ENCODE measurements at places on chromosomes 5 and 9. TPM values are rescaled to one million over a fixed set of nuclear protein-coding genes. Genes with fewer than 3 reads are reported as not detected.

GRCh38 chr5:107268241-107268640, 402.5 kb downstream of the EFNA5 start:
- DNase-seq: no peak
- no peaks in the 10 kb centered on the region for H3K27me3 ChIP-seq
- H3K4me1 ChIP-seq: peaks cover 3% of the 10 kb centered on the region
- no peaks in the 10 kb centered on the region for H3K36me3 ChIP-seq
- no peak overlapping the region for H3K4me3 ChIP-seq

DNA sequence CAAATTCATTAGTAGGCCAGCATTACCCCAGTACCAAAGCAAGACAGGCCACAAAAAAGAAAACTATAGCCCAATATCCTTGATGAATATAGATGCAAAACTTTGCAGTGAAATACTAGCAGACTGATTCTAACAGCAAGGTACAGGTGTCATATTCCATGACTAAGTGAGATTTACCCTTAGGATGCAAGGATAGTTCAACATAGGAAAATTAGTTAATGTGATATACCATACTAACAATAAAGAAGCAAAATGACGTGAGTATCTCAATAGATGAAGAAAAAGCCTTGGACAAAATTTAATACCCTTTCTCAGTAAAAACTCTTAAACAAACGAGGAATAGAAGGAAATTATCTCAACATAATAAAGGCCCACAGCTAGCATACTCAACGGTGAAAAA, 13.3 kb downstream of the ZNF131 start:
- no peak for DNase-seq
- H3K27ac ChIP-seq: no peak overlapping the region
- H3K4me3 ChIP-seq: no peak overlapping the region
- H3K36me3 ChIP-seq: peaks cover 83% of the 10 kb centered on the region

- no peaks in the 10 kb centered on the region for H3K36me3 ChIP-seq
- H3K27me3 ChIP-seq: no peaks in the 10 kb centered on the region
- H3K27ac ChIP-seq: no peak overlapping the region
- DNase-seq: no peak
Measured at GRCh38 chr5:178430186-178431062, 159.8 kb downstream of the COL23A1 start.

DNA sequence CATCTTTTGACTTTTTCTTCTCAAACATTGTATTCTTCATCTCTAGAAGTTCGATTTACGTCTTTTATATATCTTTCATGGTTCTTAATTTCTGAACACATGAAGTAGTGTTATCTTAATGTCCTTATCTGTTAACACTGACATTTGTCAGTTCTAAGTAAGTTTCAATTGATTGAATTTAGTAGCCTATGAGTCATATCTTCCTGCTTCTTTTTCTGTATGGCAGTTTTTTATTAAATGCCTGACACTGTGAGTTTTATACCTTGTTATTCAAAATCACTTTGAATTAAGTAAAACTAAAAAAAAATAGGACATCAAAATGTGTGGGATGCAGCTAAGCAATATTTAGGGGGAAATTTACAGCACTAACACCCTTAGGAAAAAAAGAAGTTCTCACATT, 707.0 kb upstream of the ACO1 start:
- H3K36me3 ChIP-seq: no peaks in the 10 kb centered on the region
- H3K4me1 ChIP-seq: peaks cover 13% of the 10 kb centered on the region
- H3K4me3 ChIP-seq: no peak overlapping the region
- no peak overlapping the region for H3K27ac ChIP-seq
- no peak for DNase-seq

DNA sequence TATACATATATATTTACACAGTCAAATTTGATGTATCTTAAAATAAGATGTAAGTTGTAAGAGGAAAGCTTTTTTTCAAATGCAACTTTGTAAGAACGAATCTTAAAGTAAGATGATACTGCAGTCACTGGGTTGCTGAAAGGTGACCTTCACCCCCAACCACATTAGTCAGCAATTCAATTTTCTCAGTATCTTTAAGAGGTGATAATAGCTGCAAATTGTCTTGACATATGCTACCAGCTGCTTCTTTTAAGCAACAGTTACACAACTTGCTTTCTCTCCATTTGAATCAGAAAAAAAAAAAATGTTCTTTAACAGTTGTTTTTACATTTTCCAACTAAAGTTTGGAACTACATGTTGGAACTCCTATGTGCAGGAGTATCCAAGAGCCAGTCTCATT, 246.6 kb upstream of the CCNG1 start:
- no peak overlapping the region for H3K4me3 ChIP-seq
- no peaks in the 10 kb centered on the region for H3K36me3 ChIP-seq
- DNase-seq: no peak
- H3K27me3 ChIP-seq: no peaks in the 10 kb centered on the region

DNA sequence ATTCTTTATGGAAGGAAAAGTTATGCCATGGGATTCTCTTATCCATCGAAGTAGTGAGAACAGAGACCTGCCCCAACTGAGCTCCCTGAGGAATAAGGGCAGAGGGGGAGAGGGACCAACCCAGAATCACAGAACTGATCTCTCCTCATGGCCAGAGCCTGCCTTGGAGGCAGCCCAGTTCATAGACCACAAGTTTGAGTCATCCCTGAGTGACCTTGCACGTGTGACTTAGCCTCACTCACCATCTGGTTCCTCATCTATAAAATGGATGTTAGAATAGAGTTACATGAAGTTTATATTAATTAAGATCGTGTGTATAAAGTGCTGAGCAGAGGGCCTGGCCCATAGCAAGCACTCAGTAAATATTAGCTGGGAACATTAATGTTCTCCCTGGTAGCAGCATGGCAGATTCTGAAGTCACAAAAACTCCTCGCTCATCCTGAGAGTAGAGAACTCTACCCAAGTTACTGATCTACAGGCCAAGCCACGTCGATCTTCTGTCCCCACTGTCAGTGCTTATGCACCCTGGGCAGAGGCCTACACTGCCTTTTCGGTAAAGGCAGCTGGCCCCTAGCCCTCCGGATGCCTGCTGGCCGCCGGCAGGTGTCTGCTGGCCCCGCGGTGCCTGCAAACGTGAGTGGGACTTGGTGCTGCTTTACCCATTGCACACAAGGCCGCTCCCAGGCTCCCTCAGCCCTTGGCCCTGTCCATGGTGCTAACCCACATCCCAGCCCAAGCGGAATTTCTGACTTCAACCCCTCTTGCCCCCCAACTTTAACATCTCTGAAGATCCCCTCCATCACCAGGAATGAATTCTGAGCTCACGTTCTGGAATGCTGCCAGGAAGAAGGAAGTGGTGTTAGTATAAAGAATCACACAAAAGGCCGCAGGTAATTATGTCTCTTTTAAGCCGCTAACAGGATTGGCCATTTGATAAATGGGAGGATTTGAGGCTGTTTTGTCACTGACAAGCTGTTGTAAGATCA, 61.1 kb upstream of the ARAP3 start:
- no peak overlapping the region for H3K4me3 ChIP-seq
- DNase-seq: peak; percentile 92
- no peaks in the 10 kb centered on the region for H3K36me3 ChIP-seq
- no peaks in the 10 kb centered on the region for H3K4me1 ChIP-seq
- peaks cover 3% of the 10 kb centered on the region for H3K27me3 ChIP-seq
- no peak overlapping the region for H3K27ac ChIP-seq

DNA sequence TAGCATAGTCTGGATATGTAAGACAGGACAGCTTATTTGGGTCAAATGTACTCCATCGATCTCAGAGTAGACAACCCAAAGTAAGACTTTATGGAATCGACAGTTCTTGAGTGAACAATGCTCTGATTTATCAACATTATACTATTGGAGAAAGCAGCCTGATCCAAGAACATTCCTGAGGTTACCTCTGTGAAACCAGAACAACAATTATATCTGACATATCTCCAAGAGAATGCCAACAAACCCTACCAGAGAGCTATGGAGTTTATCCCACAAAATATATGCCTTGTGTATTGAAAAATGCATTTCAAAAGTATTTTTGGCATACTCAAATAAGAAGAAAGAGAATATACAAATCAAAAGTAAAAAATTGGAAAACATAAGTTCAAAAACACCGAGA, 1985.9 kb downstream of the EFNA5 start:
- no peaks in the 10 kb centered on the region for H3K27me3 ChIP-seq
- H3K27ac ChIP-seq: no peak overlapping the region
- no peaks in the 10 kb centered on the region for H3K36me3 ChIP-seq
- H3K4me1 ChIP-seq: no peaks in the 10 kb centered on the region

- no peak for DNase-seq
- no peak overlapping the region for H3K27ac ChIP-seq
- no peak overlapping the region for H3K4me3 ChIP-seq
- no peaks in the 10 kb centered on the region for H3K27me3 ChIP-seq
- no peaks in the 10 kb centered on the region for H3K36me3 ChIP-seq
Measured at GRCh38 chr5:171131497-171131896, 177.6 kb upstream of the TLX3 start.

DNA sequence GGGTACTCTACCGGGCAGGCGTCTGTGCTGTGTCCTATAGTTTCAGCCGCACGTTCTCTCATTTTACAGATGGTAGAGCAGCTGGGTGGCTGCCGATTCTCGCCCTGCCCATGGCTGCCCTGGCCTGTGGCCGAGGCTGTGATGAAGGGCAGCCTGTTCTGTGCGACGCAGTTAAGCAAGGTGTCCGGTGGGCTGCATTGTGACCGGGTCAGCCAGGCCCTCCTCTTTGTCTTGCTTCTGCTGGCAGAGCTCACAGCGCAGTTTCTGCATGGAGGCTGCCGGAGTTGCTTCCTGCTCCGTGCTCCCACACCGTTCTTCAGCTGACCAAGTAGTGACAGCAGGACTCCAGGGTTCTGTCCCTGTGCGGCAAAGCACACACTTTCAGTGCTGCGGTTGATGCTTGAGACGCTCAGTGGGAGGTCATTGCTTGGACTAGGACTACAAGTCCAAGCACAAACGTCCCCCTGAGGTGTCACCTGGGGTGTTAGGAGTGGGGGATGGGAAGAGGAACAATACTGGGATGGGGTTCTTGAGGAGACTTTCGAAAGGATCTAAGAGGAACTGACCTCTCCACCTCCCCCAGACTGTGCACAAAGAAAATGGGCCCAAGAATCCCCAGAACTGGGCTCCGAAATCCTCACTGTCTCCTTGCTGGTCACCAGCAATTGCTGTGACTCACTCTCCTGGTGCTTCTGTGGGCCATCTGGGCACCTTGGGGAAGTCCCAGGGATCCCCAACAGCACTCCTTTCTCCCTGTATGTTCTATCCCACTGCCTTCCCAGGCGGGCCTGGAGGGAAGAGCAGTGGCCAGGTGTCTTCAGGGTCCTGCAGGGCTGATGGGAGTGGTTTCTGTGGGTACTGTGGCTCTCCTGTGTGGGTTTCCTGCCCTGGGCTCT, 58.2 kb downstream of the GADD45G start:
- peak; percentile 64 for DNase-seq
- H3K4me1 ChIP-seq: peaks cover 16% of the 10 kb centered on the region
- no peak overlapping the region for H3K4me3 ChIP-seq
- no peaks in the 10 kb centered on the region for H3K27me3 ChIP-seq
- H3K27ac ChIP-seq: peak overlapping the region; percentile 78

- H3K36me3 ChIP-seq: no peaks in the 10 kb centered on the region
- no peak for DNase-seq
- no peak overlapping the region for H3K27ac ChIP-seq
- no peak overlapping the region for H3K4me3 ChIP-seq
- no peaks in the 10 kb centered on the region for H3K4me1 ChIP-seq
Measured at GRCh38 chr5:159301466-159301865, 28.8 kb downstream of the IL12B start.

DNA sequence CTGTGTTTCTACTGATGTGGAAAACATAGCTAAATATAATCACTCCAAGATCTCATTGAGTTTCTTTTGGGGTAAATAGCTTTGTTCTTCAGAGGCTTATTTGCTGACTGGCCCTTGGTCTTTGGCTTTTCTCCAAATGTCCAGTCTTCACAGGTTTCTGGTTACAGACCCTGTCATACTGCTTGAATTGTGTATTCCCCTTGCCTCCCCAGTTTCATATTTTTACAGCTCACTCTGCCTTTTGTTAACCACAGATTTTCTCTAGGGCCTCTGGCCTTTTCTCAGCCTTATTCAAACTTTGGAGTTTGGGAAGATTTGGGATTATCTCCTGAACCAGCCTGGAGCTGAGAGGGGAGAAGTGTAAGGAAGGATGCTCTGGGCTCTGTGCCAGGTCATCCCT, 23.9 kb downstream of the ISOC1 start:
- H3K27me3 ChIP-seq: no peaks in the 10 kb centered on the region
- H3K36me3 ChIP-seq: no peaks in the 10 kb centered on the region
- peaks cover 9% of the 10 kb centered on the region for H3K4me1 ChIP-seq
- H3K27ac ChIP-seq: no peak overlapping the region

GRCh38 chr5:171311322-171312077, 2.5 kb downstream of the TLX3 start:
- H3K27ac ChIP-seq: no peak overlapping the region
- H3K4me1 ChIP-seq: peaks cover 7% of the 10 kb centered on the region
- peaks cover 100% of the 10 kb centered on the region for H3K27me3 ChIP-seq
- H3K36me3 ChIP-seq: no peaks in the 10 kb centered on the region
- DNase-seq: peak; percentile 82
- no peak overlapping the region for H3K4me3 ChIP-seq

DNA sequence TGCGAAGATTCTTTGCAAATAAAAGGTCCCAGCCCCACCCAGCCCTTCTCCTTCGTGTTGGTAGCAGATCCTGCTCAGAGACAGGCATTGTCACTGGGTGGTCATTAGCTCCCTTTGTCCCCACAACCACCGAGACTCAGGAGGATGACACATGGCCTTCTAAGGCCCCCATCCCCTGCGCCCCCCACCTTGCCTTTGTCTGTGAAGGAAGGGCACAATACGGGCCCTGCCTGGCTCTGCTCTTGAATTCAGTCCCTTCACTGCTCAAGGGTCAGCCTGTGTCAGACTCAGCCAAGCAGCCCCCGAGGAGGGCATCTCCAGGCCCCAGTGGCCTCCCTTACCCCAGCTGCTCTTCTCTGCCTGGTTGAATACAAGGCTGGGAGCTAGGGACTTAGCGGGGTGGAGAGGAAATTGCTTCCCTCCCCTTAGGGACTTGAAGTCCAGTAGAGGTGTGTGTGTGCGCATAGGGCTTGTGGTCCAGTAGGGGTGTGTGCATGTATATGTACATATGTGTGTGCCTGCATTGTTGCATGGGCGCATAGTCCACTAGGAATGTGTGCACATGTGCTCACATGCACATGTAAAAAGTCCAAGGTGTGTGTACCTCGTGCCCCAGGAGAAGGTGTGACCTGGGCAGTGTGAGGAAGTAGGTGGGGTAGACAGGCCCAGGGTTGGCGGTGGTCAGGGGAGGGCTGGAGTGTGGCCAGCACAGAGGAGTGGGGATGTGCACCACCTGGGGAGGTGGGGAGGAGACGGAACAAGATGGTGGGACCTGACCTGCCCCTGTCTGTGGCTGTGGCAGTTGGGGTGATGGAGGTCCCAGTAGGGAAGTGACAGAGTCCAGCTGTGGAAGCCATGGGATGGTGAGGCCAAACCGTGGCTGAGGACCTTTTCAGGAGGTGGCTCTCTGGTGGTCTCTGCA, 59.1 kb downstream of the PHF2 start:
- no peak for DNase-seq
- H3K4me1 ChIP-seq: no peaks in the 10 kb centered on the region
- H3K4me3 ChIP-seq: no peak overlapping the region
- H3K27ac ChIP-seq: no peak overlapping the region

- no peak overlapping the region for H3K4me3 ChIP-seq
- no peaks in the 10 kb centered on the region for H3K4me1 ChIP-seq
- H3K36me3 ChIP-seq: no peaks in the 10 kb centered on the region
- no peak for DNase-seq
- H3K27me3 ChIP-seq: no peaks in the 10 kb centered on the region
Measured at GRCh38 chr5:67588389-67588788, 391.8 kb upstream of the CD180 start.

The EQTN gene
- total RNA-seq: not detected

The CCL21 gene
- not detected for total RNA-seq

The SPINK4 gene
- total RNA-seq: 1.3 TPM

The PKD2L2 gene
- not detected for total RNA-seq

The WDR31 gene
- total RNA-seq: 9.0 TPM

The ARID3C gene
- 0.80 TPM for total RNA-seq

The B4GALT1 gene
- 50.1 TPM for total RNA-seq

The PCDHA1 gene
- 2.5 TPM for total RNA-seq

The CYLC2 gene
- total RNA-seq: not detected

Measured in endodermal cell (in vitro differentiated cells).